Upper lobe of right lung (tissue), 1 donor: ENCODE measurements at places on chromosomes 5 and 9. TPM values are rescaled to one million over a fixed set of nuclear protein-coding genes. Genes with fewer than 3 reads are reported as not detected.

- no peak for DNase-seq
These were observed 8.7 kb downstream of the CCNJL start for GRCh38 chr5:160303690-160304089.

Gene CDX1
- not detected for total RNA-seq

DNA sequence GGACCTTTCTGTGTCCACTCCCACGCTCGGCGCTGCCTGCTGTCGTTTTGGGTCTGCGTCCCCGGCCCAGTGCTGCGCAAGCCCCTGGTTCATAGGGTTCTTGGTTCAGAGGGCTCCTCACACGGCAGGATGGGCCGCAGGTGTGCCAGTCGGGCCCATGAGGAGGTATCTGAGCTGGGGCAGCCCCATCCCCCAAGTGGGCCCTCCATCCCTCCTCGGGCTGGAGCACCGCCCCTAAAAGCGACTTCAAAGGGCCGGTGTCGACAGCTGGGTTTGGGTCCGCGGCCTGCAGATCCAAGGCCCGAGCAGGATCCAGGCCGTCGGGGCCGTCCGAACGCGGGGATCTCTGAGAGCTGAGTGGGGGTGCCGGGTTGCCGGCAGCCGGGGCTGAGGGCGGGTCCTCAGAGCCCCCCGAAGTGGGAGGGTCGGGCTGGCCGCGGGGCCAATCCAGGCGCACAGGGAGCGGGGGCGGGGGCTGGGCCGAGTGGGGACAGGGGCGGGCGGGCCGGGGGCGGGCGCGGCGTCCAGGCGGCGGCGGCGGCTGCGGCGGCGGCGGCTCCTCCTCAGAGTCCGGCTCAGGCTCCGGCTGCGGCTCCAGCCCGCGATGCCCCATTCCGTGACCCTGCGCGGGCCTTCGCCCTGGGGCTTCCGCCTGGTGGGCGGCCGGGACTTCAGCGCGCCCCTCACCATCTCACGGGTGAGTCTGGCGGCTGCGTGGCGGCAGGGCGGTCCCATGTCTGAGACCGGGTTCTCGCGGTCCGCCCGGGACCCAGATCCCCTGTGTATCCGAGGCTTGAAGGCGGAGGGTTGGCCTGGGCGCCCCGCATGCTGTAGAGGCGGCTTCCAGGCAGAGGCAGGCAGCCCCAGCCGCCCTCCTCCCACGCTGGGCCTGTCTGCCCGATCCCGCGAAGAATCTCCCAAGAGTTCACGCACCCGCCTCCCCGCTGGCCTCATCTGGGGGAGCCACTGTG is at the start of gene PDLIM4:
Gene PDLIM4 (plus strand): TSS at position 566 of the 971 bp plus-strand sequence. CDS start 39 bp downstream, at position 605.
- DNase-seq, result peak; percentile 66

DNA sequence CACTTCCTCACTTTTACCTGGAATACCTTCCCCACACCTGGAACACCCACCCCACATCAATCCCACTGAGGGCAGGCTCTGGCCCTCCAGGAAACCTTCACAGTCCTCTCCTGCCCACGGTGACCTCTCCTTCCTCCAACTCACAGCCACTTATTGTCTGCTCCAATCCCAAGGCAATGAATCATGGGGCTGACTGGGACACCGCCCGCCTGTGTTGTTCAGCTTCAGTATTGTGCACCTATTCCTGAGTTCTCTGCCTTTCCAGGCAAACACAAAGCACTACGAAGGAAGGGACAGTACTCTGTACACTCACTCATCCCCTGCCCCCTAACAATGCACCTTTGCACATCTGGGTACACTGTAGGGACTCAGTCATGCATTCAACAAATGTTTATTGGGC is 7.3 kb downstream of the PCDH1 start:
- DNase-seq, result peak; percentile 29

DNA sequence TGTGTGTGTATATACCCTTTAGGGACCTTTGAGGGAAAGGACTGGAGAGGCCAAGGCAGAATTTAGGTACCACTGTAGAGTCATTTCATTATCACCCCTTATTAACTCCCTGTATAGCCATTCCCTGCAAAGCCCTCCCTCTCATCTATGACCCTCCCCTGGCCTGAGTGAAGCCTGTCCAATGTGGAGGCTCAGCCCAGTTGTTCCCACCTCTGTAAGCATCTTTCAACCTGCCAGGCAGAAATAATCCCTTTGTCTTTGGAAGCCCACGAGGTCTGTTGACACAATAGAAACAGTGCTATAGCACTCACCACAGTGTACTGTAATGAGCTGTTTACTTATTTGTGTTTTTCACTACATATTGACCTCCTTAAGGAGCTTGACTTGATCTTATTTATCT is 88.5 kb upstream of the SEMA6A start:
- no peak for DNase-seq

Gene KIAA0825
- 4.4 TPM for total RNA-seq

GRCh38 chr9:5999443-6000101 is 15.9 kb downstream of the RANBP6 start:
- no peak for DNase-seq

- DNase-seq, result no peak
These were observed 42.7 kb downstream of the NR3C1 start for GRCh38 chr5:143360755-143361154.

GRCh38 chr9:119053070-119053469 is 316.2 kb downstream of the BRINP1 start:
- DNase-seq, result no peak

GRCh38 chr5:174348311-174348981 is 302.9 kb downstream of the NSG2 start:
- no peak for DNase-seq

- no peak for DNase-seq
These were observed 445.6 kb downstream of the ACTL7B start for GRCh38 chr9:108410161-108410560.

DNA sequence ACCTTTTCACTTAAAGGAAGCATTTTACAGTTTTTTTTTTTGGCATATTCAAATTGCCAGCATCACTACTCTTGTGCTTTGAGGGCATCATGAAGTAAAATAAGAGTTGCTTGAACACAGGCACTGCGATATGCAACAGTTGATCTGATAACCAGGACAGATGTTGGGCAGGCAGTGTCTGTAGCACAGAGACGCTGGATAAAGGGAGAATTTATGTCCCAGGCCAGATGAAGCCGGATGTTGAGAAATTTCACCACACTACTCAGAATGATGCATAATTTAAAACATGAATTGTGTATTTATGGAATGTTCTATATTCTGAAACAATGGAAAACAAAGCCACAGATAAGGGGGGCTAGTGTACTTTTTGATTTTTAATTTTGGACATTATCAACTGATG is 71.4 kb downstream of the SLC12A2 start:
- DNase-seq, result no peak

Gene DBH
- total RNA-seq, result not detected

Gene DNLZ
- total RNA-seq, result 15.5 TPM

- DNase-seq, result no peak
These were observed 133.9 kb downstream of the LHFPL2 start for GRCh38 chr5:78514427-78515330.

Gene SEMA6A
- total RNA-seq, result 33.3 TPM

GRCh38 chr5:175340180-175340579 is 103.8 kb downstream of the DRD1 start:
- DNase-seq, result no peak

Gene MRRF
- total RNA-seq, result 31.9 TPM

DNA sequence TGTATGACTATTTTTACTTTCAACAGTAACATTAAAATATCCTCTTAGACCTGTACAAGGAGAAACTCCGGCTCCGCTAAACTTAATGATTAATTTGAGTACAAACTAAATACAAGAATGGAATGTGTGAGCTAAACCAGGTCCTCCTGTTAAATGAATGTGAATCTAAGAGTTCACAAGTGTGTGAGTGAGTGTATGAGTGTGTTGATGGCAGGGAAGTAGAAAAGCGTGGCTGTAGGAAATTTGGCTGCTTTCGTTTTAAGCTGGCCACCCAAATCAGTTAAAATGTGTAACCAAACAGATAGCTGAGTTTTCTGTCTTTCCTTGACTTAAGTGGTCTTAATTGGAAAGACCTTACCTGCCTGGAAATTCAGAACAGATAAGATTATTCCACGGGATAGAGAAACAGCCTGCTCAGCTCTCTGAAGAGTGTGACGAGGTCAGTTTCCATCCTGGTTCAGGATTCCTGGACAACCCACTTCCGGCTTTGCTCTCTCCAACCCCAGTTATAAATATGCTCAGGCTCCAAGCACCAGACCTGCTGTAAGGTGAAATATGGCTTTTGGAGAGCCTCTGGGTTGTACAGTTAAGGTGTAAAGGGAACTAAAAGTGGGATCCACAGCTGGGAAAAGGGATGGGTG is 908.6 kb upstream of the EDIL3 start:
- DNase-seq, result no peak

DNA sequence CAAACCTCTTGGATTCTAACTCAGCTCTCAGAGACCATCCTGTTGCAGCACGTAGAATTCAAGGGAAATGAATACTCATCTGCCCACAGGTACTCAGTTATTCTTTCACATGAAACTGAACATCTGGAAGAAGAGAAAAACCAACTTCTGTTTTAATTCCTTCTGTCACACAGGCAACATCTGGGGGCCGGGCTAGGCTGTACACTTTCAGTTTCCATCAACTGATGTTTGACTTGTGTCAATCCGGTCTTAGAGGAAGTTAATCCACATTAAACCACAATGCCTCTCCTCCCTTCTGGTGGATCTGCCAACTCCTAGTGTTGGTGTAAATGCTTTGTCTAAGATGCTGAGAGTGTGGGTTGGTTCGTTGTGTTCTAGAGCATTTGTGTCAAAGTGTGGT is 17.6 kb downstream of the DMRT3 start:
- DNase-seq, result no peak

- DNase-seq, result no peak
These were observed 526.0 kb upstream of the TRPC7 start for GRCh38 chr5:136891175-136891972.

Gene INSYN2B
- 0.17 TPM for total RNA-seq

Gene PCAT7
- 0.35 TPM for total RNA-seq

DNA sequence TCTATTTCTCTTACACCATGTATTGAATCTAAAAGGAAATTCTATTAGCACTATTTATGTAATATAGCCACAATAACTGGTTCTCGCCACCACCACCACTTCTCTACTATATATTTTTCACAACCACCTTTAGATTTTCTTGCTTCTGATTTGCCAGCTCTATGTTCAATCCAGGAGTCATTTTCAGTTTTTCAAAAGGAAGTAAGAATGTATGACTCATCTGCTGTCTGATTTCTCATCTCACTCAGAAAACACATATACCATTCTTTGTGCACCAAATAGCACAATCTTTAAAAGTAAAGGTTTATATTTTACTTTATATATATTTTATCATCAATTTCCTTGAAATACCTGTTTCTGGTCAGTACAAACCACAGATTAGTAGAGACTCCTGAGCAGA is 1127.5 kb downstream of the TAF11L14 start:
- no peak for DNase-seq

DNA sequence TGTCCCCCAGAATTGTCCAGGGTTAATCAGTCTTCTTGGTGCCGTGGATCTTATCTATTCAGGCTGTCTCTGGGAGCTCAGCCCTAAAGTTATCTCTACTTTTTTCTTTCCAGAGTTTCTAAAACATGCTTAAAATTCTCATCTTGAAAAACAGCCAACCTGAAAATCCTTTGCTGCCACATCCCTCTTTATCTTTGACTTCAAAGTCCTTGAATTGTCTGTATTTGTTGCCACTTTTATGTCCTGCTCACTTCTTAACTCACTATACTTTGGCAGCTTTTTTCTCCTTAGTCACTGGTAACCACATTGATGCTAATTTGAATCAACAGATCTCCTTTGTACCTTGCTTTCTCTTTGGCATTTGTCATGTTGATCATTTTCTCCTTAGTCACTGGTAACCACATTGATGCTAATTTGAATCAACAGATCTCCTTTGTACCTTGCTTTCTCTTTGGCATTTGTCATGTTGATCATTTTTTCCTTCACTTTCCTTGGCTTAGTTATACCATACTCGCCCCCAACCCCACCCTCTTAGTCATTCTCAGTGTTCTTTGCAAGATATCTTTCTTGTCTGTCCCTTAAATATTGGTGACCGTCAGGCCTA is 8.5 kb downstream of the DMXL1 start:
- DNase-seq, result no peak

DNA sequence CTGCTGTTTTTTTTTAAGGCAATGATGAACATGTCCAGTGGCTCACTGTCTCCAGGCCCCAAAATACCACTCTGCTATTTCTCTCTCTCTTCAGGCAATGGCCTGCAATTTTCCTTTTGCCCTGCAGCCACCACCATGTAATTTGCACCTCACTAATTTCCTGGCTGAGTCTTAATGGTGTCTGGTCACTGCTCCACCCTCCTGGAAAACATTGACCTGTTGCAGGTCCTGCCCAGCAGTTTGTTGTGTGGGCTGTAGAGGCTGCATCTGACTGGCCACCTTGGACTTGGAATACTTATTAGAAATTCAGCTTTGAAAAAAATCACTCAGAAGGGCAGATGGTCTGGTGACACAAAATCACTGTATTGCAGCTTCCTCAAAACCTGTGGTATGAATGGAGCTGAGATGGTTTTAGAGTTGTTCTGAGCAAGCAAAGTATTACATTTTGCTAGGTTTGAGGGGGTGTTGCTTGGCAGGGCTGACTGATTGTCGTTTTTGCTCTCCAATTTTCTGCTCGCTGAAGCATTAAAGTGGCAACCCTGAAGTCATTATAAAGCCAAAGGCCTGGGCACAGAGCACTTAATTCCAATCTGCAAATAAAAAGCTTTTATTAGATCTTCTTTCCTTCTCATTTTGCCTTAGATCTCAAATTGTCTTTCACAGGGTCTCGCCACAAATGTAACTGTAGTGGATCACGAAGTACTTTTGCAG is 134.8 kb downstream of the TMEM174 start:
- no peak for DNase-seq

Gene RAD23B
- 98.0 TPM for total RNA-seq

Gene LAMC3
- total RNA-seq, result 28.5 TPM

DNA sequence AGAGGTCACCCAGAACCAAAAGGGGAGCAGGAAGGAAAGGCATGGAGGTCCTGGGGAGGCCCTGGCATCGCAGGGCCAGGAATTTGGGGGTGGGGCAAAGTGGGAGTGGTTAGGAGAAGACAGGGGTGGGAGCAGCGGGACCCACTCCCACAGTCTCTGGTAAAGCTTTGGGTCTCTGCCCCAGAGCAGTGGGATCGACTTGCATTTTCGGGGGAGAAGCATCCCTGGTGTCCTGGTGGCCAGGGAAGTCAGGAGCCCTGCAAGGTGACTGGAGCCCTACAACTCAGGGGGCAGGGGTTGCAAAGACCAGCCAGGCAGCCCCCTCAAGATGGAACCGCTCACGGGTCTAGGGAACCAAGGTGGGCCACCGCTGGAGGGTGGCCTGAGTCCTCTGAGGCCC is 22.4 kb upstream of the GTF3C5 start:
- DNase-seq, result no peak

DNA sequence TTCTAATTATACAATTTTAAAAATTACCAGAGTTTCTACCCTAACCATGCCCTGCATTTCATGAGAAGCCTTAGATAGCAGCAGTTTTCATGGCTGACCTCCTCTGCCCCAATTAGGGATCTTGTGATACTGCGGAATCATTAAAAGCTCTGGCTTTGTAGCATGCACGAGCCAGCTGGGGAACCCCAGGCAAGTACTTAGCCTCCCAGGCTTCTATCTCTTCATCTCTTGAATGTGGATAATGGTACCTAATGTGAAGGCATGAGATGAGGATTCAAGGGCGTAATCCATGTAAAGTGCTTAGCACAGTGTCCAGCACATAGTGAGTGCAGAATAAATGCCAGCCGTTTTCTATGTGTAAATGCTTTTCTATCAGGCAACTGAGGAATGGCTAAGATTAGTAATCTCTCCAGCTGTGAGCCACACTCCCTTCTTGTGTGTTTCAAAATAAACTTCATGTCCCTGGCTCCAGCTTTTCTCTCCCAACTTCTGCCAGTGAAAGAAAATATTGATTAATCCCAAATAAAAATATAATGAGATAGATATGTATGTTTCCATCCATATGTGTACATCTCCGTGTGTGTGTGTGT is 88.4 kb downstream of the APBA1 start:
- DNase-seq, result no peak

Gene CCDC192
- not detected for total RNA-seq

GRCh38 chr9:120484162-120484561 is 95.8 kb downstream of the CDK5RAP2 start:
- DNase-seq, result no peak
